ENCODE measurements at places on chromosomes 16 and 17. TPM values are rescaled to one million over a fixed set of nuclear protein-coding genes. Genes with fewer than 3 reads are reported as not detected.

The CA5A gene
- total RNA-seq: 0.06 TPM

The MFAP4 gene
- total RNA-seq: 179 TPM

The GPR179 gene
- 0.15 TPM for total RNA-seq

The KRTAP4-8 gene
- total RNA-seq: not detected

The SEPTIN12 gene
- total RNA-seq: not detected

The RNF222 gene
- not detected for total RNA-seq

The ITGAL gene
- total RNA-seq: 127 TPM

The TRIM72 gene
- 0.06 TPM for total RNA-seq

The OMG gene
- 12.4 TPM for total RNA-seq

The EME1 gene
- 1.8 TPM for total RNA-seq

The NPIPB13 gene
- total RNA-seq: 27.6 TPM

The CDH3 gene
- 3.4 TPM for total RNA-seq

The CNGB1 gene
- 0.35 TPM for total RNA-seq

The TACO1 gene
- 13.6 TPM for total RNA-seq

All from lower lobe of right lung (tissue), 2 donors.